CD14-positive monocyte (primary cell): ENCODE measurements at places on chromosomes 4 and X. TPM values are rescaled to one million over a fixed set of nuclear protein-coding genes. Genes with fewer than 3 reads are reported as not detected.

DNA sequence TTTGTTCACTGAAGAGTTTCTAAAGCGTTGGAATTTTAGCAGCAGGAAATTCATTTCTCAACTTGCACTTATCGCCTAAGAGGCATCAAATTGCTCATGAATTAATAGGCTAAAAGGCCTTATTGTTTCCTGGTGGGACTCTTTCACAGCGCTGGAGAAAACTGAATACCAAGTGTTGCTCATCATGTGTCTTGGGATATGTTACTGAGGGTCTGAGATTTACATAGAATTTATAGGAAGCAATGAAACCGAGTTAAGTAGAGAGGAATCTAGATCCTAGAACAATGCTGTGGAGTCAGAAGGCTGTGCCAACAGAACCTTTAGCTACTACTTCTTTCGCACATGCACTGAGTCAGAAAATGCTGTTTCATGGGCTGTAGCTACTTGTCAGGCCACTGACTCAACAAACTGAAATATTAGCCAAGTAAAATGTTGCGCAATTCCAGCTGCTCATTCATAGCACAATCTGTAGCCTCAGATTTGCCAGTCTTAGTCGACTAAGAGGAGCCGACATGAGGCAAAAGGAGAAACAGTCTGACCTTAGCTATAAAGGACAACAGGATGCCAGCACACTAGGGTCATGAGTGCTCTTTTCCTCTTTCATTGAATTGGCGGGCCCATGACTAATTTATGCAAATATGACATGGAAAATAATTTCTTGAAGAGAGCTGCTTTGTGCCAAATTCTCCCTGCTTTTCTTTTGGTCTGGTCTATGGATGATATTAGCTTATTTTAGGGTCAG is 35.9 kb upstream of the CXCL8 start:
- peak; percentile 100 for DNase-seq

GRCh38 chrX:117995378-117995777 is 121.2 kb downstream of the KLHL13 start:
- no peak for DNase-seq

DNA sequence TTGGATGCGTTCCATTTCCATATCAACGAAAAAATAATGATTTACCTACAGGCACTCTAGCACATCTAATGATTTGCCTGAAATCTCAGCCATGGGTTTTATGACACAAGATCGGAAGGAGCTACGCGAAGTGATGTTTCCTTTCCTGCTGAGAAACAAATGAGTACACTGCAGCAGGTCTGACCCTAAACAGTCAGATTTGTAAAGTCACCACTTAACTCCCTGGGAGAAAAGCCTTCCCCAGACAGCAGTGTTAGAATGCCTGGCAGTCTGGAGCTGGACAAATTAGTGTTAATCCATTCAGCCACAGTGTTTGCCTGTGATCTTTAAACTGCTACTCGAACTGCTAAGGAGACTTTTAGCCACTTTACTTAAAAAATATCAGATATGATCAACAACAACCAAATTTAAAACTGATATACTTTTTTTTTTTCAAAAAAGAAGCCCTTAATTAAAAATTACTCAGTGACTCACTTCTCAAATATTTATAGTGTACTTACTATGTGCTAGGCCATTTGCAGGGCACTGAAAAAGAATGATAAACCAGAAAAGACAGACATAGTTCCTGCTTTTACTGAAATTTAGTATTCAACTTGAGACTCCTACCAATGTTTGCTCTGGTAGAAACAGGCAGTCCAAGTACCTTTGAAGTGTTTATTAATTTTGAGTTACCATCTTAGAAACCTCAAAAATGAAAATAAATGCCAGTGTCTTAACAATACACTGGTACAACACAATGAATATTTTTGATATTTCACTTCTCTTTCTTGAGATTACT is 104.5 kb downstream of the SHISA3 start:
- no peak for DNase-seq

Gene CRMP1
- not detected for polyA plus RNA-seq

DNA sequence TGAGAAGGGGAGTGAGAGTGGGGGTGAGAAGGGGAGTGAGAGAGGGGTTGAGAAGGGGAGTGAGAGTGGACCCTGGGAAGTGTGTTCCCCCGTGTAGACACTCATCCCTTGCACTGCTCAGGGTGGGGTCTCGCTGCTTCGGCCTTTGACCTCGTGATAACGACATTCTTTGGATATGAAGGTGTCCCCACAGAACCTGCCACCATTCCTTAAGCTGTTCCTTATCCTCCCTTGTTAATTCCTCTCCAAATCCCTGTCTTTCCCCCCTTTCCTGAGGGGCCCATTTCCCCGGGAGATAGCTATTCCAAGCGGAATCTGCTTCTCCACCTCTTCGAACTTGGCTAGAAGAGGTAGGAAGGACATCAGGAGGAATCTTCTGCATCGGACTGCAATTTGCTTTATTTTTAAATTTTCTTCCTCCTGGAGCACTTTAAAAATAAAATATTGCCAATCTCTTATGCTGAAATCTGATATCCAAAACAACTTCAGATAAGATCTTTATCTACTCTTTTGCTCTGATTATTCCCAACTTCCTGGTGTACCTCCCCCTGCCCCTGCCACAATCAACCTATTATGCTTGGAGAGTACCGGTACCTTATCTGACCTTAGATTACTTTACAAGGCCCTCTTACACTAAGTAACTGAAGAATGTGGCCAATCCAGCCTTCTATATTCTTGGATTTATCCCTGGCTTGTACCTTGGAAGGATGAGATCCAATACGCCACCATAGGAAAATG is 15.6 kb downstream of the TRIML1 start:
- no peak for DNase-seq

GRCh38 chr4:109996526-109996925 is 83.8 kb downstream of the EGF start:
- peak; percentile 21 for DNase-seq

GRCh38 chrX:39823854-39824253 is 273.9 kb downstream of the BCOR start:
- no peak for DNase-seq

GRCh38 chr4:124105212-124105611 is 607.3 kb downstream of the ANKRD50 start:
- DNase-seq: no peak

DNA sequence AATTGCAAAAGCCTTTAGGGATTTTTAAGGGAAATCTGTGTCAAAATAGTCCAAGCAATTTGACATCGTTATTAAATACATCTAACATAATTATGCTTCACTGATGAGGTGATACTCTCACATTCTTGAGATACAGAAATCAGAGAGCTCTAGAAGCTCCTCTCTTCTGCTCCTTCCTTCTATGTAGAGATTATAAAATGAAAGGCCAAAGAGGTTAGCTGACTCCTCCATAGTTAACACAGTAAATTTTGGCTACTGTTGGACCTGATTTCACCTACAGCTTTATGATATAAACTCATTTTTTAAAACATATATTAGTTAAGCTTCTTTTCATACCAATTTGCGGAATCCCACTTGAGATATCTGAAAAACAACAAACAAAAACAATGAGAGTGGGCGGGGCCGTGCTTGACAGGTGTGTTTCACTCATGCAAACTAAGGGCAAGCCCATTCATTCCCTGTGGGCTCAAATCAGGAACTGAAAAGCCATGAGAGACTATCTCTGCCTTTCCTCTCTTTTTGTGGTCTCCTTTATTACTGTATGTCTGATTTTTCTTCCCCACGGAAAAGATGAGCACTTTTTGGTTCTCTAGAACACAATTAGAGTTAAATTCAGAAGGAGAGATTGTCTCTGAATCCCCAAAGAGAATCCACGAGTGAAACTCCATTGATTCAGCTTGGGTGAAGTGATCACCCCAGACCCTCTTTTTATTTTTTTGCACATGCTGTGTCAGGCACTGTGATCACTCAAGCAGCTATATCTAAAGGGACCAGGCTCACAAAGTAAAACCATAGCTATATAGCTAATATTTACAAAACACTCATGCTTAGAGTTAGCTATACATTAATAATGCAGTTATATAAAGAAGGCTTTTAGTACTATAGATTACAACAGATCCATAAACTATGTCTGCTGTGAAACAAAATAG is 566.3 kb downstream of the IL15 start:
- no peak for DNase-seq

- no peak for DNase-seq
These were observed 226.9 kb upstream of the HCCS start for GRCh38 chrX:10884246-10884645.

DNA sequence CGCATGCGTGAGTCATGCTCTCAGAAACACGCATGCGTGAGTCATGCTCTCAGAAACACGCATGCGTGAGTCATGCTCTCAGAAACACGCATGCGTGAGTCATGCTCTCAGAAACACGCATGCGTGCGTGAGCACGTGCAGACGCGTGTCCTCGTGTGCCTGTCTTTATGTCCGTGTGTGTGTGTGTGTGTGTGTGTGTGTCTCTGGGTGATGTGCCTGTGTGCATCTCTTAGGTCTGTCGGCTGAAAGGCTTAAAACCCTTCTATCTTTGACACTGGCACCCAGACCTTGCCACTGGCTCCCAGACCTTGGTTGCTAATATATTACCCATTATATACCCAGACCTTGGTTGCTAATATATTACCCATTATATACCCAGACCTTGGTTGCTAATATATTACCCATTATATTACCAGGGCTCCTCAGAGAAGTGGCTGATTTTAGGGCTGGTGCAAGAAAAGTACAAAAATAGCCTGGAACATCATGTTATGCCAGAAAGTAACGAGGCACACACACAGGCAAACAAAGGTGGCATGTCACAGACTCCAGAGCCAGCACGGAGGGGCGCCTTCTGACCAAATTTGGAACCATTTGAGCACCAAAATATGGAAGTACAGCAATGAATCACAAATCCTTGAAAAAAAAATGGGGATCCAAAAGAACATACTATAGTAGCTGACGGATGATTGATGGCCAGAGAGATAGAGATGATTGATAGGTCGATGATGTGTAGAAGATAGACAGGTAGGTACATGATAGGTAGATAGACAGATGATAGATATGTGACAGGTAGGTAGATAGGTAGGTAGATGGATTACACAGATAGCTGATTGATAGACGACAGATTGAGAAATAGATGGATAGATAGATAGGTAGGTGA is 19.2 kb upstream of the ADRA2C start:
- no peak for DNase-seq

GRCh38 chrX:150352581-150352980 is 10.5 kb upstream of the MAMLD1 start:
- no peak for DNase-seq

Gene UGT2B11
- not detected for polyA plus RNA-seq

DNA sequence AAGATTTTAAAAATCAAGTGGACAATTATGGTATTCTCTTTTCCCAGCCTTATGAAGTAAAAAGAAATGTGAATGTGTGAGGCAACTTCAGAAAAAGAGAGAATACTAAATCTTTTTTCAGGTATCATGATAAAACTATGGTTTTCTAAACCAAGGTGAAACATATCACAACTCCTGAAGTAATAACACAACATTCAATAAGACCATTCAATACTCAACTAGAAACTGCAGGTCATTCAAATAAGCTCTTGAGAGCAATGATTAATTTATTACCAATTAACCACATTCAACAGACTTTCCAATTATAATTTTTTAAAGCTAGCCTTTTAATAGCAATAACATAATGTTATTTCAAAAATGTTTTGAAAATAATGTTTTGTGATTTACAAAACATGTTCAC is 35.8 kb downstream of the SLC10A7 start:
- no peak for DNase-seq

DNA sequence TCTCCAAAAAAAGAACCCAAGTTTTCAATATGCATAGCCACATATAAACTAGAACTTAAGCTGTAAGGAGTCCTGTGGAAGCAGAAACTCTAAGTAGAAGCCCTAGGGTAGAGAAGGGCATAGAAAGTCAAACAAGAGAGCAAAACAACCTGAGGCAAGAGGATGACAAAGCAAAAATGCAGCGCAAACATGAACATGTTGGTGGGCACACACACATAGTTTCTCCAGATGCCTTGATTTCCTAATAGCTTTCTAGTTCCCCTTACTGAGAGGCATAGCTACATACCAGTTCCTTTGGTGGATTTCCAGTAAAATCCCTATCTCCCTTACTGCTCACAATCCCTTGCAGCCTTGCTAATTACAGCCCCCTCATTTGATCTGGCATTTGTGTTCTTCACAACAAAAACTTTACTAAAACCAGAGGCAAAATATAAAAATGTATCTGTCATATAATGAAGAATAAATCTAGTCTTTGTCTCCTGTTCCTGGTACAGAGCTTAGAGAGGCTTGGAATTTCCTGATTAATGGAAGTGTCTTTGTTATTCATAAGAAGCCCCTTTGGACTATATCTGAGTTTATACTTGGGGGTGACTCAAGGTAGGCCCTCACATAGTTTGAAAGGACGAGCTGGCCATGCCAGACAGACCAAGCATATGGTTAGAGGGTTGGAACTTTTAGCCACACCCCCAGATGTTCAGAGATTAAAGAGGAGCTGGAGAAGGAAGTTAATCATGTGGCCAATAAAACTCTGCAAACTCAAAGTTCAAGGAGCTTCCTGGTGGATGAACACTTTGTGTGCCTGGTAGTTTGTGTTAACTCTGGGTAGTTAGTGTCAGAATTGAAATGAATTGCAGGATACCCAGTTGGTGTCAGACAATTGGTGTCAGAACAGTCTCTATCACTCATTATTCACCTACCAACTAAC is 52.7 kb upstream of the ZCCHC13 start:
- DNase-seq: peak; percentile 60

DNA sequence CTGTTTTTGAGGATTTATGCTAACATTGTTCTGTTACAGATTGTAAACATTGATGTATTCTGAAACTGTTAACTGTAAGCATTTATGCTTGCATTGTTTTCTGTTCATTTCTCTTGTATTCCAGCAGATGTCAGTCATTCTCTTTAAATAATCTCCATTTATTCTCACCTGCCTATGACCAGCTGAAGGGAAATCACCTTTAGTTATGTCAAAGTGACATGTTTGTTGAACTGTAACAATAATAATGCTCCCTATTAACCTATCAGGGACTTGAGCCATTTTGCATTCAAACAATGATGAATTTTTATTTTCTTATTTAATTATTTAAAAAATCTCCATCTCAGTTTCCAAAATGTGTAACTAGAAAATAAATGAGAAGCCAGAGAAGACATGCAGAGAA is 58.0 kb downstream of the SPCS3 start:
- DNase-seq: no peak

GRCh38 chr4:147590249-147590920 is 26.8 kb upstream of the TMEM184C start:
- peak; percentile 7 for DNase-seq

DNA sequence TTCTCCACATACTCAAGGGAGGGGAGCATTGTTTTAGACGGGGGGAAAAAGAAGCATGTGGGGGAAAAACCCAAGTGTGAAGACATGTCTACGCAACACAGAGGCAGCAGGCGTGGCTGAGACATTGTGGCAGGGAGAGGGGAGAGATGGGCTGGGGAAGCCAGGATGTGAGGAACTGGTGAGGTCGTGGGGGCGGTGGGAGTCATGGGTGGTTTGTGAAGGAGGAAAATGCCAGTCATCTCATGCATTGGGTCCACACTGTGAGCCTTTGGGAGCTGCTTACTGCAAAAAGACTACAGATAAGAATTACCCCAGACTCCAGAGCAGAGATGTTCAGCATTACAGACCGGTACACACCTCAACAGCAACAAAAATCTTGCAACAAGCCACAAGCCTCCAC is 2.1 kb downstream of the JAKMIP1 start:
- DNase-seq: no peak
